ENCODE measurements at places on chromosomes 16 and 17. TPM values are rescaled to one million over a fixed set of nuclear protein-coding genes. Genes with fewer than 3 reads are reported as not detected.

FOXK2 gene
- 68.6 TPM for total RNA-seq

CEP295NL gene
- total RNA-seq: 0.52 TPM

PRSS33 gene
- total RNA-seq: not detected

DNA sequence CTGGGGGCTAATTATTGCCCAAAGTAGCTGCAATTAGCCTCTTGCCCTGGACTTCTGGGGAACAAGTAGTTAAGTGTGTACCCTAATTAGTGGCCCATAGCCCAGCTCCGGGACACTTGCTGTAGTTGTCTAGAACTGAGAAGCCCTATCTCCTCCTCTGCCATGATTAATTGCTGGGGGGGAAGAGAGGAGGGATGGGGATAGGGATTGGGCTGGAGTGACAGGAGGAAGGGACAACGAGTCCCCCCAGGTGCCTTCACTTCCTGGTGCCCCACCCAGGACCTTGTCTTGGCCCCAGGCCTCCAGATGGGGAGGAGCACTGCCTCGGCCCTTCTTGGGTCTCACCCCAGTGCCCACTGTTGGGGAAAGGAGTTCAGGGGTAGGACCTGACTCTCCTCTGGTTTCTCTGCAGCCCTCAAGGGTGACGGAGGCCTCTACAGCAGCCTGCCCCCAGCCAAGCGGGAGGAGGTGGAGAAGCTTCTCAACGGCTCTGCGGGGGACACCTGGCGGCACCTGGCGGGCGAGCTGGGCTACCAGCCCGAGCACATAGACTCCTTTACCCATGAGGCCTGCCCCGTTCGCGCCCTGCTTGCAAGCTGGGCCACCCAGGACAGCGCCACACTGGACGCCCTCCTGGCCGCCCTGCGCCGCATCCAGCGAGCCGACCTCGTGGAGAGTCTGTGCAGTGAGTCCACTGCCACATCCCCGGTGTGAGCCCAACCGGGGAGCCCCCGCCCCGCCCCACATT is 17.4 kb downstream of the NGFR start:
- no peak overlapping the region for H3K27ac ChIP-seq
- H3K36me3 ChIP-seq: no peaks in the 10 kb centered on the region
- H3K4me1 ChIP-seq: peaks cover 20% of the 10 kb centered on the region
- no peak overlapping the region for H3K4me3 ChIP-seq
- DNase-seq: no peak

C17orf67 gene
- total RNA-seq: 0.40 TPM

TBC1D3C gene
- total RNA-seq: not detected

MPP2 gene
- total RNA-seq: 0.42 TPM

CA5A gene
- total RNA-seq: not detected

DNA sequence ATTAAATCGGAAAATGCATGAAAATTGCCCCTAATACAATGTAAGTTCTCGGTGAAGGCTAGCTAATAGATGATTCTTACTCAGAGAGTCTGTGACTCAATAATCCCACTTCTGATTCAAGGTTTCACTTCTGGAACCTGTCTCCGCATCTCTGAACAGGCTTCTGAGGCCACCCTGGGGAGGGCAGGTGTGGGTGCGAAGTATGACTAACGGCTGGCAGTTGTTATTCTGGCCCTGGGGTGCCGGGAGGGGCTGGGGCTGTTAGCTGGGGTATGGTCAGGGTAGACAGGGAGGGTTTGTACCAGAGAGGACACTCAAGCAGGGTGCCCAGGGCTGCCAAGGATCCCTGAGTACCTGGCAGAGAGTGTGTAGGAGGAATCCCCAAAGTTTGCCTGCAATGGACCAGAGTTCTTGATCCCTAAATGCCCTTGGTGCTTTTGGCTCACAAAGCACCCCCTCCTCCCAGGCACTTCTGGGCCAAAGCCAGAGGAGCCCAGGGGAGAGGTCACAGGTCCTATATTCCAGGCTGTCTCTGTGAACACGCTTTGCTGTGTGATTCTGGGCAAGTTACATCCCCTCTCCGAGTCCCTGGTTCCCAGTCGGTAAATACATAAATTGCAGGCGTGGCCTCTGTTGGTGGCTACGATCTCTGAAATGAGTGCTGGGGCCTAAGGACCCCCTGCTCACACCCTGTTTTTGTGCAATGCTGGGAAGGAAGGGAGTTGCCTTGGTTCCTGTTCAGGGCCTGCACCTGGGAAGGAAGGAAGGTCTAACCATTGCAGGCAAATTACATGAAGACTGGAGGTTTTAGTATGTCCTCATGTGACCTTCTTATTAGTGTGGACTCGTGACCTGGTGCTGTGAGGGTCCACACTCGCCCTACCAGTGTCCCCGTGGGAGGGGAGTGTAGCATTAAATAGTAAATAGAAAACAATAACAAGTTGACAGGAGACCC is 49.9 kb upstream of the CPNE2 start:
- no peaks in the 10 kb centered on the region for H3K4me1 ChIP-seq
- no peak overlapping the region for H3K4me3 ChIP-seq
- no peaks in the 10 kb centered on the region for H3K36me3 ChIP-seq
- DNase-seq: no peak
- no peaks in the 10 kb centered on the region for H3K27me3 ChIP-seq
- no peak overlapping the region for H3K27ac ChIP-seq

TRPV3 gene
- total RNA-seq: 0.71 TPM

GRCh38 chr17:57152967-57153528 is 68.0 kb downstream of the AKAP1 start:
- H3K4me1 ChIP-seq: no peaks in the 10 kb centered on the region
- DNase-seq: no peak
- no peak overlapping the region for H3K4me3 ChIP-seq
- H3K36me3 ChIP-seq: no peaks in the 10 kb centered on the region
- H3K27me3 ChIP-seq: no peaks in the 10 kb centered on the region

TM4SF5 gene
- total RNA-seq: not detected

- H3K4me3 ChIP-seq: no peak overlapping the region
- H3K4me1 ChIP-seq: no peaks in the 10 kb centered on the region
- no peaks in the 10 kb centered on the region for H3K36me3 ChIP-seq
- no peaks in the 10 kb centered on the region for H3K27me3 ChIP-seq
- no peak overlapping the region for H3K27ac ChIP-seq
- no peak for DNase-seq
Measured at GRCh38 chr17:72852277-72852938, 240.1 kb downstream of the SLC39A11 start.

ST6GALNAC2 gene
- total RNA-seq: 8.1 TPM

GRCh38 chr17:32993977-32994376 is 2.3 kb downstream of the SPACA3 start:
- H3K4me3 ChIP-seq: no peak overlapping the region
- no peak for DNase-seq
- H3K27me3 ChIP-seq: peaks cover 10% of the 10 kb centered on the region
- no peaks in the 10 kb centered on the region for H3K36me3 ChIP-seq
- no peaks in the 10 kb centered on the region for H3K4me1 ChIP-seq

DNA sequence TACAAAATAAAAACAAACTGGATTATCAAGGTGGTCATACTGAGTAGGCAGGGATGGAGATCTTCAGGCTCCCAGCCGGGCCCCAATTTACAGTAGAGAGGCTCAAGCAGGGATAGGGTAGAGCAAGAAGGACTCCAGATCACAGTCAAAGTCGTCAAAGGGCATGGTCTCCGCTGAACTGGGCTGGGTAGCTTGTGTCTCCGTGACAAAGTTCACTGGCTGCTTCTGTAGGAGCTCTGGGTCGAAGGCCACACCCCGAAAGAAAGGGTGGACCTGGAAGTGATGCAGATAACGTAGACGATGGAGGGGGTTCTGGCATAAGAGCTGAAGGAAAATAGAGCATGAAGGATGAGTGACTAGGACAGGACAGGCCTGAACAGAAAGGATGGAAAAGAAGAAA is 3.6 kb downstream of the RSKR start:
- H3K36me3 ChIP-seq: peaks cover 6% of the 10 kb centered on the region
- DNase-seq: no peak
- H3K27me3 ChIP-seq: no peaks in the 10 kb centered on the region
- no peak overlapping the region for H3K27ac ChIP-seq

FAM20A gene
- 1.8 TPM for total RNA-seq

GRCh38 chr16:22216191-22216831 is 10.2 kb downstream of the EEF2K start:
- H3K27me3 ChIP-seq: no peaks in the 10 kb centered on the region
- no peaks in the 10 kb centered on the region for H3K36me3 ChIP-seq
- peaks cover 68% of the 10 kb centered on the region for H3K4me1 ChIP-seq
- no peak for DNase-seq
- H3K27ac ChIP-seq: peak overlapping the region; percentile 96
- H3K4me3 ChIP-seq: no peak overlapping the region

- H3K36me3 ChIP-seq: no peaks in the 10 kb centered on the region
- H3K4me1 ChIP-seq: no peaks in the 10 kb centered on the region
- no peak overlapping the region for H3K4me3 ChIP-seq
- H3K27ac ChIP-seq: no peak overlapping the region
- DNase-seq: no peak
Measured at GRCh38 chr17:43463241-43463640, 20.5 kb upstream of the DHX8 start.

TAC4 gene
- total RNA-seq: not detected

DNA sequence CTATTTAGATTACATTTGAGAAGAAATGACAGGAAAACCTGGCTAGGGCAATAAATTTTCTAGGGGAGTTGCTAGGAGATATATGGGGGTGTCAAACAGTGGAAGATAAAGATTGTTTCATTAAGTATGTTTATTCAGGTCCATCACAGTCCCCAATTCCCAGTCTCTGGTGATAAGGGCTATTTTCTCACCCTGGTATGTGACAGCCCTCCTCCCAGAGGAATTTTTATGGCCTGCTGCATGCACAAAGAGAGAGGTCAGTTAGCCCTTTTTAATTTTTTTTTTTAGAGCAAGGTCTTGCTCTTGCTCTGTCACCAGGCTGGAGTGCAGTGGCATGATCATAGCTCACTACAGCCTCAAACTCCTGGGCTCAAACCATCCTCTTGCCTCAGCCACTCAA is 53.6 kb upstream of the ATF7IP2 start:
- no peaks in the 10 kb centered on the region for H3K4me1 ChIP-seq
- H3K27ac ChIP-seq: no peak overlapping the region
- H3K4me3 ChIP-seq: no peak overlapping the region
- H3K27me3 ChIP-seq: no peaks in the 10 kb centered on the region
- no peak for DNase-seq

- H3K4me3 ChIP-seq: peak overlapping the region; percentile 22
- H3K36me3 ChIP-seq: peaks cover 2% of the 10 kb centered on the region
- DNase-seq: peak; percentile 83
- peaks cover 54% of the 10 kb centered on the region for H3K4me1 ChIP-seq
- peak overlapping the region; percentile 98 for H3K27ac ChIP-seq
Measured at GRCh38 chr16:70737377-70738082, 51.7 kb upstream of the MTSS2 start.

ZP2 gene
- total RNA-seq: not detected

GRCh38 chr17:45433159-45433535 is 477 bp upstream of the ARHGAP27 start:
- peak overlapping the region; percentile 10 for H3K27ac ChIP-seq
- peak; percentile 46 for DNase-seq
- H3K36me3 ChIP-seq: peaks cover 39% of the 10 kb centered on the region

- H3K27ac ChIP-seq: no peak overlapping the region
- peaks cover 17% of the 10 kb centered on the region for H3K36me3 ChIP-seq
- no peaks in the 10 kb centered on the region for H3K27me3 ChIP-seq
- DNase-seq: no peak
Measured at GRCh38 chr17:76049836-76050537, 22.3 kb downstream of the SRP68 start.

DNA sequence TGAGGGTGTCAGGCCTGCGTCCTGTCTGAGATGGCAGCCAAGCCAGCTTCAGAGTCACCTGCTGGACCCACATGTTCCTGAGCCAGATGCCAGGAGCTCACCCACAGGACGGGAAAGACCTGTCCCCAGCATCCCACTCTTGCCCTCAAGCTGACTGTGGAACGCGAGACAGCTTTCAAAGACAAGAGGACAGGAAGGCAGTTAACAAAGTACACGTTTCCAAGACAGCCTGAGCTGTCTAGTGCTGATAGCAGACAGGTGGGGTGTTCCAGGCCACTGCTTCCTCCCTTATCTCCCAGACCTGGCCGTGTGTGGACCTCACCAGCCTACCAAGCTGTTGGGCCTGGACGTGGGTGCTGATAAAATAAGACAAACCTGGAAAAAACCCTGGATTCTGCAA is 13.2 kb downstream of the CMTM3 start:
- peak overlapping the region; percentile 88 for H3K27ac ChIP-seq
- no peak for DNase-seq
- no peak overlapping the region for H3K4me3 ChIP-seq
- H3K4me1 ChIP-seq: peaks cover 29% of the 10 kb centered on the region

ATP2C2 gene
- total RNA-seq: not detected

PNMT gene
- 14.9 TPM for total RNA-seq

DNA sequence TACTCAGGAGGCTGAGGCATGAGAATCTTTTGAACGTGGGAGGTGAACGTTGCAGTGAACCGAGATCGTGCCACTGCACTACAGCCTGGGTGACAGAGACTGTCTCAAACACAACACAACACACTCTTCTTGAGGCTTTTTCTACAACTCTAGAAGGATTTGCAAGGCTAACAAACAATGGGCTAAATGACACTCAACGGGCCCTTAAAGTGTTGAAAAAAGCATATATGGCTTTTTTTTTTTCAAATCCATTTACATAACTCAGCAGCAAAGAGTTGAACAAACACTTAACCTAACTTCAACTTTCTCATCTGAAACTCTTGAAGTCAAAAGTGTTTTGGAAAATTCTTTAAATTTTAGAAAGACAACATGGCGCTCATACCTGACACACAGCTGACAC is 22.3 kb downstream of the CDR2 start:
- peaks cover 7% of the 10 kb centered on the region for H3K36me3 ChIP-seq
- no peak for DNase-seq
- no peak overlapping the region for H3K4me3 ChIP-seq
- H3K4me1 ChIP-seq: no peaks in the 10 kb centered on the region
- no peaks in the 10 kb centered on the region for H3K27me3 ChIP-seq

GRCh38 chr17:81380131-81380530 is 15.1 kb upstream of the BAHCC1 start:
- H3K36me3 ChIP-seq: no peaks in the 10 kb centered on the region
- no peak overlapping the region for H3K27ac ChIP-seq
- no peaks in the 10 kb centered on the region for H3K27me3 ChIP-seq
- no peak for DNase-seq

MT1A gene
- 1,028 TPM for total RNA-seq

GRCh38 chr17:20991276-20992037 is 51.4 kb downstream of the USP22 start:
- H3K27ac ChIP-seq: no peak overlapping the region
- no peaks in the 10 kb centered on the region for H3K27me3 ChIP-seq
- peak; percentile 51 for DNase-seq
- no peaks in the 10 kb centered on the region for H3K4me1 ChIP-seq

SLC13A2 gene
- not detected for total RNA-seq

GRCh38 chr17:54892360-54892759 is 8.3 kb upstream of the TOM1L1 start:
- no peak overlapping the region for H3K4me3 ChIP-seq
- no peaks in the 10 kb centered on the region for H3K4me1 ChIP-seq
- no peak overlapping the region for H3K27ac ChIP-seq

Measured in psoas muscle (tissue), 8 donors.